ENCODE measurements at places on chromosomes 1 and 21.

DNA sequence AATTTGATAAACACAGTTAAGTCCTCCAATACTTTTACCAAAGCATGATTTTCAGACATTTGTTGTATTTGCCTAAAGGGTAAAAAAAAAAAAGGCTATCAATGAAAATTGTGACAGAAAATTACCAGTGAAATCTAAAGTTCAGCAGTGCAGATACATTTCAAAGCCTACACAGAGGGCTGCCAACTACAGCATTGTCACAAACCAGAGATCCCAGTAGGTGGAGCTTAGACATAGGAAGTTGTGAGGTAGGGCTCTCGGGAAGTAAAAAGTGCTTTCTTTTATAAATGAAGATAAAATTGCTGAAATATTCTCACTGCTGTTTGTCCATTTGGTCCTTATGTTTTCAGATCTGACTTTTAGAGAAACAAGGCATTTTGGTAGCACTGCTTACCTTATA, 123.0 kb downstream of the DYRK1A start:
- no peak for DNase-seq

- DNase-seq: peak; percentile 41
Observed at GRCh38 chr1:99943223-99943794, 26.5 kb upstream of the SLC35A3 start.

GRCh38 chr1:187336441-187337168, 507.9 kb downstream of the PLA2G4A start:
- no peak for DNase-seq

- no peak for DNase-seq
Observed at GRCh38 chr1:3463891-3464648, 9.6 kb downstream of the ARHGEF16 start.

DNA sequence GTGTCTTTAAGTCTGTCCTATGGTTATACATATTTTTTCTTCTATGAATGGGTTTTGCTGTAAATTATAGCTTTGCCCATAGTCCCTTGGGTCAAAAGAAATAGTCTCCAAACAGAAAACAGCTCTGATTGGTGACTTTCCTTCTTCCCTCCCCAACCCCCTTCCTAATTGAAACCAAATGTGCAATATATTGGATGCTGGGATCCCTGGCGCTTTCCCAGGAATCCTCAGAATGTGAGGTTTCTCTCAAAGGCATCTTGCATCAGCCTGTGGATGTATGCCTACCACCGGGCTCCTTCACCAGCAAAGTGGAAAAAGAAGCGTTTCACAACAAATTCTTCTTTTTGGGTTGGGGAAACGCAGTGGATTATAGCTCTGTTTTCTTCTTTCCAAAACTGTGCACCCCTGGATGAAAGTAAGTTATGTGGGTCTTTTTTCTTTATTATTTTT, at the start of gene DDR2:
Gene DDR2, plus strand, starts transcription at position 248 of the 450 bp plus-strand sequence. CDS start 86,600 bp downstream, outside the sequence.
- DNase-seq: peak; percentile 90

Measured in right forelimb (tissue), 1 donor.